Neural progenitor cell (in vitro differentiated cells): ENCODE measurements at places on chromosomes 11 and 22. TPM values are rescaled to one million over a fixed set of nuclear protein-coding genes. Genes with fewer than 3 reads are reported as not detected.

DNA sequence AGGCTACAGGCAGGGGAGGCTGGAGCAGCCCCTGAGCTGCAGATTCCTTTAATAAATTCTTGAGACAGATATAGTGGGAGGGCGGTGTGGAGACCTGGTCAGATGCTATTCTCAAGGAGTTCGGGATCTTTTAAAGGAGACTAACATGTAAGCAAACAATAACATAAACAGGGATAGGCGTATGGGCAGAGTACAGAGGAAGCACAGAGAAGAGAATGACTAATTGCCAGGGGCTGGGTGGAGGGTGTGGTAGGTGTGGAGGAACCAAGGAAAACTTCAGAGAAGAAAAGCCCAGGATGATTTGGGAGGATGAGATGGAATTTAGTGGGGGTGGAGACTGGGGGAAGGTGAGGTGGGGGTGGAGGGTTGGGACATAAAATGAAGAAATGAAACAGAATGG is 9.7 kb upstream of the HEPHL1 start:
- no peak overlapping the region for H3K27ac ChIP-seq
- H3K36me3 ChIP-seq = no peaks in the 10 kb centered on the region

GRCh38 chr22:27959335-27960090 is 40.5 kb upstream of the PITPNB start:
- no peak for DNase-seq
- peaks cover 8% of the 10 kb centered on the region for H3K4me1 ChIP-seq
- no peak overlapping the region for H3K27ac ChIP-seq
- no peak overlapping the region for H3K4me3 ChIP-seq
- no peaks in the 10 kb centered on the region for H3K36me3 ChIP-seq
- H3K27me3 ChIP-seq = no peaks in the 10 kb centered on the region

DNA sequence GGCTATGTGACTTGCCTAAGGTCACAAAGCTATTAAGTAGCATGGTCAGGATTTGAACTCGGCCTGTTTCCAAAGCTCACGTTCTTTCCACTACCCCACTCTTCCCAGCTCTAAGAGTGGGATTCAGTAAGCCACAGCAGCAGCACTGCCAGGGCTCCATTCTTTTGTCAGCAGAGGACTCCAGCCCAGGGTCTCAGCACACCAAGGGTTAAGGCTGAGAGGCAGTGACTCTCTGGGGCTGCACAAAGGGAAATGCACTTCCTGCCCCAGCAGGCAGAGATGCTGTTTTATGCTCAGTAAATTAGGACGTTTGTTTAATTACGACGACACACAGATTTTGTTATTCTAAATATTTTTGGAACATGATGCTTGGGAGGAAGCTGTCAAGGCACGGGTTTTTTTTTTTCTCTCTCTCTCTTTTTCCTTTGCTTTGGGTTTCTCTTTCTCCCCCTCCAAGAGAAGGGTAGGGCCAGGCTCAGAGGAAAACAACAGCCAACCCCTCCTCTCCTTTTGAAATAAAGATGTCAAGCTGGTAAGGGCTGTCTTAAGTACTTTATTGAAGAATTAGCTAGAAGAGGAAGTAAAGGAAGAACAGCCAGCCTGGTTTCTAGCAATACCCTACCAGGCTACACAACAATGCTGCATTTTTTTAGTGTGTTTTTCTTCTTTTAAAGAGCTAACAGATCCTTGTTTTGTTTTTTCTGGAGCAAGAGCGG is 2.8 kb downstream of the MYH9 start:
- H3K27me3 ChIP-seq = no peaks in the 10 kb centered on the region
- H3K4me3 ChIP-seq = peak overlapping the region; percentile 97
- peak overlapping the region; percentile 89 for H3K27ac ChIP-seq
- H3K4me1 ChIP-seq = peaks cover 20% of the 10 kb centered on the region

- H3K27ac ChIP-seq = no peak overlapping the region
- no peaks in the 10 kb centered on the region for H3K36me3 ChIP-seq
- H3K4me1 ChIP-seq = peaks cover 39% of the 10 kb centered on the region
- H3K4me3 ChIP-seq = no peak overlapping the region
- no peaks in the 10 kb centered on the region for H3K27me3 ChIP-seq
Observed at GRCh38 chr11:131665344-131665968, 295.0 kb downstream of the NTM start.

DNA sequence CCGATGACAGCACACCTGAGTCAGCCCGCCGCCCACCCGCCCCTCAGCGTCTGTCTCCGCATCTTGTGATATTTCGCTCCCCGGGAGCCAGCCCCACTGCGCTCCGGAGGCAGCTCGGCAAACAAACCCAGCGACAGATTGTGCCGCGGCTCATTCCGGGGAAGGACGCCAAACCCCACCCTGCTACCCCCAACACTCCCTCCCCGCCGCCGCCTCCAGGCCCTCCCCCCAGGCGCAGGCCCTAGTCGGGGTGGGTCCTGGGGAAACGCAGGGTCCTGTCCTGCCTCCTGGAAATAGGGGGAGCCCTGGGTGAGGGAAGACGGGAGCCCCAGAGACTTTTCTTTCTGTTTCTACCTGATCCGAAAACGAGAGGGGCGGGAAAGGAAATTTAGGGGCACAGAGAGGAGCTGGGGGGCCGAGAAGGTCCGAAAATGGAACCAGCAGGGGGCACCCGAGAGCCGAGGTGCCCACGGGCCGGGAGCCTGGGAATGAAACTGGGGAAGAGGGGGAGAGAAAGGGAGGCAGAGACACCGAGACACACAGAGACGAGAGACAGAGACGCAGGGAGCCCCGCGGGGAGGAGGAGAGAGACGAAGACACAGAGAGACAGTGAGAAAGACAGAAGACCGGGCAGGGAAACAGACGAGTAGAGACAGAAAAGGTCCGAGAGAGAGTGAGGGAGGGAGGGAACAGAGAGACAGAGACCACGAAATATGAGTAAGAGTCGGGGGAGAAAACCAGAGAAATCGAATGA is 1.7 kb upstream of the RTN4RL2 start:
- peaks cover 98% of the 10 kb centered on the region for H3K27me3 ChIP-seq
- no peaks in the 10 kb centered on the region for H3K36me3 ChIP-seq
- H3K4me3 ChIP-seq = peak overlapping the region; percentile 66
- peak; percentile 70 for DNase-seq
- peaks cover 26% of the 10 kb centered on the region for H3K4me1 ChIP-seq

- no peaks in the 10 kb centered on the region for H3K27me3 ChIP-seq
- H3K36me3 ChIP-seq = no peaks in the 10 kb centered on the region
- peaks cover 53% of the 10 kb centered on the region for H3K4me1 ChIP-seq
- H3K4me3 ChIP-seq = no peak overlapping the region
- no peak overlapping the region for H3K27ac ChIP-seq
- DNase-seq = no peak
Observed at GRCh38 chr11:44851496-44851895, 99.2 kb downstream of the TP53I11 start.

Gene NLRP14
- total RNA-seq = 1.3 and 1.8 TPM in 2 replicates

Gene PARVA
- total RNA-seq = 13.6 and 15.3 TPM in 2 replicates

Gene HIRA
- total RNA-seq = 18.9 and 25.0 TPM in 2 replicates

Gene EIF1AD
- total RNA-seq = 22.2 and 26.3 TPM in 2 replicates
